Trophoblast cell (in vitro differentiated cells and primary cell): ENCODE measurements at places on chromosomes 16 and 17.

- H3K4me3 ChIP-seq = peak overlapping the region; percentile 76
- DNase-seq = peak; percentile 98
- peaks cover 4% of the 10 kb centered on the region for H3K36me3 ChIP-seq
- peak overlapping the region; percentile 86 for H3K27ac ChIP-seq
Measured at GRCh38 chr17:77140166-77140877, 447 bp upstream of the SEC14L1 start.

DNA sequence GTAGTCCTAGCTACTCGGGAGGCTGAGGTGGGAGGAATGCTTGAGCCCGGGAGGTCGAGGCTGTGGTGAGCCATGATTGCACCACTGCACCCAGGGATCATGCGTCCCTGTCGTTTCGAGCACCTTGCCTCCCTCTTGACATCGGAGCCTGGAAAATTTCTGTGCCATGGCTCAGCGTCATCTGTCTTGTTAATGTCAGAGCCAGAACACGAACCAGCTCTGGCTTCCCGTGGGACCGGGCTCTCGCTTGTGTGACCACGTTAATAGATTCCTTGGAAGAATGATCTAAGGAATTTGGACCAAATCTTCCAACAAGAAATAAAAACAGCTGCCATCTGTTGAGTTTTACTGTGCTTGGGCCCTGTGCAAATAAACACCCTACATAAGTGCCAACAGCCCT, 117.7 kb downstream of the ABCC1 start:
- peaks cover 9% of the 10 kb centered on the region for H3K36me3 ChIP-seq
- H3K27me3 ChIP-seq = no peaks in the 10 kb centered on the region
- H3K4me3 ChIP-seq = no peak overlapping the region
- H3K27ac ChIP-seq = no peak overlapping the region
- H3K4me1 ChIP-seq = no peaks in the 10 kb centered on the region
- no peak for DNase-seq

GRCh38 chr16:3974751-3975150, 94.2 kb upstream of the CREBBP start:
- H3K4me1 ChIP-seq = no peaks in the 10 kb centered on the region
- no peak overlapping the region for H3K27ac ChIP-seq
- H3K27me3 ChIP-seq = no peaks in the 10 kb centered on the region

GRCh38 chr16:53629607-53630312, 73.9 kb downstream of the RPGRIP1L start:
- peaks cover 2% of the 10 kb centered on the region for H3K36me3 ChIP-seq
- no peaks in the 10 kb centered on the region for H3K4me1 ChIP-seq
- no peak overlapping the region for H3K27ac ChIP-seq
- no peaks in the 10 kb centered on the region for H3K27me3 ChIP-seq
- H3K4me3 ChIP-seq = no peak overlapping the region
- DNase-seq = no peak

DNA sequence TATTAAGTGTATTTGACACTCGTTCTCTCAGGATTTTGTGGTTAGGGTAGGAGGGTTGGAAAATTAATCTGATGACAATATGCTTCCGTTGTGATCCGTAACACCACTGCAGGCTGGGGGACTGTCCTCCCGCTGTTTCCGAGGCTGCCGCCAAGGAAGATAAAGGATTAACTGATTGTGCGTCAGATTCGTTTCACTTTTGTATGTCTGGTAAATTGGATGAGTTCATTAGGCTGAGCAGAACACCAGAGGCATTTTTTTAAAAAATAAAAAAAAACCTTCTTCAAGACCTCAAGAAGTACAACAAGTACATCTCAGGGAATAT, 486.7 kb upstream of the SALL1 start:
- no peak for DNase-seq
- H3K27ac ChIP-seq = no peak overlapping the region
- H3K27me3 ChIP-seq = no peaks in the 10 kb centered on the region
- H3K4me3 ChIP-seq = no peak overlapping the region
- no peaks in the 10 kb centered on the region for H3K36me3 ChIP-seq
- no peaks in the 10 kb centered on the region for H3K4me1 ChIP-seq

GRCh38 chr17:28773736-28774135, 29.9 kb downstream of the TRAF4 start:
- no peak overlapping the region for H3K4me3 ChIP-seq
- no peaks in the 10 kb centered on the region for H3K27me3 ChIP-seq
- no peaks in the 10 kb centered on the region for H3K4me1 ChIP-seq
- H3K27ac ChIP-seq = no peak overlapping the region

DNA sequence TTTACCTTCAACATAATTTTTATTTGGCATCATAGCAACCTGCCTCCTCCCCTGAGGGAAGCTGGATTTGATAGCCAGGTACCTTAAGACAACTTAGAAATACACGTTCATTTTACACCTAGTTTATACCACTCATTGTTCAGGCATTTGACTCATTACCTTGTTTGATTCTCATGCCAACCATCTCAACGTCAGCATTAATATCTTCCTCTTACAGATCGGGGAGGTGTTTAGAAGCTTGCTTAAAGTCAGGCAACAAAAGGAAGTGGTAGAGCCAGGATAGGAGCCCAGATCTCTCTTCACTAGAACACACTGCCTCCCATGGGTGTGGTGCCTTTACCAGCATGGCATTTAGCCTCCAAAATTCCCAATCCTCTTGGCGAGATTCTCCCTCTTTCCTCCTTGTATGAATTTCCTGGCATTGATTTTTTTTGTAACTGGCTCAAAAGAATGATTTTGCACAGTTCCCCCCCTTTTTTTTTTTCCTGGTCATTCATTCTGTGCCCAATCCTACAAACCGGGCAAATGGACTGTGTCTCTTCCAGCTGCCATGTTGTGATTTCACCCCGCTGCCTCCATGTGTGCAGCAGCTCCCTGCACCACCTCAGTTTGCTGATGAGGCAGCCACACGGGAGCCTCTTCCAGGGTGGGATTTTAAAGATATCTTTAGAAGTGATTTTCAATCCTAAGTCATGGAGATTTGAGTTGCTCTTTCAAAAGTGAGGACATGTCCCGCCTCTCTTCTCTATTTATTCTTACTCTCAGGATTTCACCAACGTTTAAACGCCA, 383.6 kb downstream of the UTP18 start:
- no peak overlapping the region for H3K4me3 ChIP-seq
- no peak overlapping the region for H3K27ac ChIP-seq
- H3K27me3 ChIP-seq = no peaks in the 10 kb centered on the region
- no peaks in the 10 kb centered on the region for H3K4me1 ChIP-seq
- no peak for DNase-seq

DNA sequence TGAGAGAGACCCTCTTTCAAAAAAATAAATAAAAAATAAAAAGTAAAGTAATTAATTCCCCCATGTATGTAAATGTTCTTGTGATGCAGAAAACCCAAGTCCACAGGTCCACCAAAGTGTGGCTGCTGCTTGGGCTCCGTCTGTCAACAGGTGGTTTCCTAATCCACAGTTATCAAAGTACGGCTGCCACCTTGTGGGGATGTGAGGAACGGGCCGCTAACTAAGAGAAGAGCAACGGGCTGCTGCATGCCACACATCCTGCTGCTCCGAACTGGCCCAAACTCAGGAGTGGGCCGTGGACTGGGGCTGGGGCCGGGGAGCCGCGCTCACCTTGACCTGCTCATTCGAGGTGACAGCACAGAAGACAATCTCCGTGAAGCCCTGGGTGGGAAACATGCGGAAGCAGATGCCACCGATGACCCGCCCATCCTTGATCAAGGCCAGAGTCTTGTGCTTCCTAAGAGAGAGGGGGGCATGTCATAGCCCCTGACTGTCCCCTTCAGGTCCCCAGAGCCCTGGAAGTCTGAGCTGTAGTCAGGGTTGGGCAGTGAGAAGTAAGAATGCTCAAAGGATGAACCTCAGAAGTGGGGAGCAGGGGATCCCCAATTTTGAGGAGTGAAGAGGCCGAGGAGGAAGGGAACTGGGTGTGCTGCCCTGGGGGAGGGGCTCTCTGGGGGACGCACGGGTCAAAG, 4.3 kb downstream of the KAT2A start:
- peaks cover 6% of the 10 kb centered on the region for H3K4me1 ChIP-seq
- no peak overlapping the region for H3K27ac ChIP-seq

DNA sequence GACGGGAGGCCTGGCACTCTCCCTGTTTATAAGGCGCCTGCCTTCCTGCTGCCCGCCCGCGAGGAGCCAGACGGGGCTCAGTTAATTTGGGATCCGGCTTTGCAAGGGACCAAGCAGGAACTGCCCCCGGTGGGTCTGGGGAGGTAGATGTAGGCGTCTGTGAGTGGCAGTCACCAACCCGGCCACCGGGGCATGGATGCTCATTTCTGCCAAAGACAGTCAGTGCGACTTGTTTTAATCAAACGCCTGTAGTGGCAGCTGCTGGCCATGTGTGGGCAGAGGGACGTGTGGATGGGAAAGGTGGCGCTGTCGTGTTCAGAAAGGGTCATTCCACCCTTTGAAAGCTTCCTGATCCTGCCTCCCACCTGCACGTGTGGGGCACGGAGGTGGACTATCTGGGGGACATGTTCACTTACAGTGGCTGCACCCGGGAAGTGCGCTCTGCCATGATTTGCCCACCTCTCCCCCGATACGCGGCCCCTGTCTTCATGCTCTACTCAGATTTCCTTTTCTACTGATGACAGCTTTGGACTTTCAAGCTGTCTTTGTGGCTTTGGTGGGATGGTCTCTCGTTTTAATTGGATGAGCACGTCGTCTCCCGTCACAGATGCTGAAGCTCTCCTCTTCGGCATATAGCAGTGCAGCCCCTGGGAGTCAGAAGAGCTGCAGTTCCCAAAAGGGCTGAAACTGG, 60.3 kb upstream of the CIBAR2 start:
- peak overlapping the region; percentile 38 for H3K4me3 ChIP-seq
- DNase-seq = peak; percentile 43
- H3K27ac ChIP-seq = no peak overlapping the region
- H3K36me3 ChIP-seq = peaks cover 16% of the 10 kb centered on the region
- peaks cover 31% of the 10 kb centered on the region for H3K4me1 ChIP-seq

DNA sequence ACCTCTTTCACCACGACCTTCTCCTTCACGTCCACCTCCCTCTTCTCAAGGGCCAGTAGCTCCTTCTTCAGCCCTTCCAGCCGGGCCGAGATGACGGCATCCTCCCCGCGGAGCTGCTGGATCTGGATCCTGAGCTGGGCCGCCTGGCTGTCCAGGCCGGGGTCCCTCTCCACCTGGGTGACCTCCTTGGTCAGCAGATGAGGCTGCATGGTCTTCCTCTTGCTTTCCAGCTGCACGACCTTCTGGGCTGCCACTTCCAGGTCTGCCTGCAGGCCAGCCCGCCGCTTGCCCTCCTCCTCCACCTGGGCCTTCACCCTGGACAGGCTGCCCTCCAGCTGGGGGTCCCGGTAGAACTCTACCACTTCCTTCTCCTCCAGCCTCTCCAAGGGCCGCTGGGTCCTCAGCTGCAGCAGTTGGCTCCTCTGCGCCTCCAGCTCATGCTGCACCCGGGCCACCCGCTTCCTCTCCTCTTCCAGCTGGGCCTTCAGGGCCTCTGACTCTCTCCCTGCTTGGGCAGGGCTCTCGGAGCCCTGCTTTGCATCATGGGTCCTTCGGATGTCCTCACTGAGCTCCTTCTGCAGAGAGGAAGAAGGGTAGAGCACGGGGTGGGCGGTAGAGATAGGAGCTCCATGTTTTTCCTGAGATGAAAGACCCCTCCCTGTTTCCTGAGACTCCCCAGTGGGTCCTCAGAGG, 9.5 kb downstream of the CDK3 start:
- no peak overlapping the region for H3K4me3 ChIP-seq
- no peak overlapping the region for H3K27ac ChIP-seq
- H3K4me1 ChIP-seq = peaks cover 7% of the 10 kb centered on the region
- peaks cover 9% of the 10 kb centered on the region for H3K36me3 ChIP-seq

- no peak for DNase-seq
- H3K36me3 ChIP-seq = peaks cover 5% of the 10 kb centered on the region
- no peaks in the 10 kb centered on the region for H3K4me1 ChIP-seq
- H3K27me3 ChIP-seq = no peaks in the 10 kb centered on the region
- H3K27ac ChIP-seq = no peak overlapping the region
Measured at GRCh38 chr16:77276661-77277060, 77.5 kb downstream of the SYCE1L start.

GRCh38 chr16:31083556-31083955, 5.2 kb downstream of the PRSS53 start:
- H3K27me3 ChIP-seq = no peaks in the 10 kb centered on the region
- no peak overlapping the region for H3K27ac ChIP-seq
- no peaks in the 10 kb centered on the region for H3K4me1 ChIP-seq
- H3K36me3 ChIP-seq = peaks cover 80% of the 10 kb centered on the region
- H3K4me3 ChIP-seq = no peak overlapping the region

DNA sequence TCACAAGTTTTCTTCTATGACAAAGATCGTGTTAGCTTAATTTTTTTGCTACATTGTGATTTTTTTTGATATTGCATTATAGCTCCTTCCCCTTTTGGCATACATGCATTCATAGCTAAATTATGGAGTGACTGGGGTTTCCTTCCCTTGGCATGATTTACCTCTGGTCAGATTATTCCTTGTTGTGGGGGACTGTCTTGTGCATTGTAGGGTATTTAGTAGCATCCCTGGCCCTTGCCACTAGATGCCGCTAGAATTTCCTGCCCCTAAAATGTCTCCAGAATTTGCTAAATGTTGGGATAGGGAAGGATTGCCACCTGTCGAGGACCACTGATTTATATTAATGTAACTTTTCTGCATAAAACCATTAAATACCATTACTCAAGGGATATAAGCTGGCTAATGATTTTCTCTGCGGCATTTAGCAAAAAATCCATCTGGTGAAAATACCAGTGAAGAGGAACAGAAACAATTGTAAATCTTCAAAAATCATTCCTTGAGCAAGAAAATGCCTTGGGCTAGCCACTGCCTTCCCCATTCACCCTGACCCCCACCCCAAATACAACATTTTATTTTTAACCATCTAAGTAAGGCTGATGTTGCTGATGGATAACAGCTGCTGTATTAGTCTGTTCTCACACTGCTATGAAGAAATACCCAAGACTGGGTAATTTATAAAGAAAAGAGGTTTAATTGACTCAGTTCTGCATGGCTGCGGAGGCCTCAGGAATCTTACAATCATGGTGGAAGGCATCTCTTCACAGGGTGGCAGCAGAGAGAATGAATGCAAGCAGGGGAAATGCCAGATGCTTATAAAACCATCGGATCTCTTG, 195.2 kb downstream of the MAP2K6 start:
- H3K36me3 ChIP-seq = no peaks in the 10 kb centered on the region
- no peak overlapping the region for H3K4me3 ChIP-seq
- peak overlapping the region; percentile 12 for H3K27ac ChIP-seq
- H3K27me3 ChIP-seq = no peaks in the 10 kb centered on the region
- no peak for DNase-seq

DNA sequence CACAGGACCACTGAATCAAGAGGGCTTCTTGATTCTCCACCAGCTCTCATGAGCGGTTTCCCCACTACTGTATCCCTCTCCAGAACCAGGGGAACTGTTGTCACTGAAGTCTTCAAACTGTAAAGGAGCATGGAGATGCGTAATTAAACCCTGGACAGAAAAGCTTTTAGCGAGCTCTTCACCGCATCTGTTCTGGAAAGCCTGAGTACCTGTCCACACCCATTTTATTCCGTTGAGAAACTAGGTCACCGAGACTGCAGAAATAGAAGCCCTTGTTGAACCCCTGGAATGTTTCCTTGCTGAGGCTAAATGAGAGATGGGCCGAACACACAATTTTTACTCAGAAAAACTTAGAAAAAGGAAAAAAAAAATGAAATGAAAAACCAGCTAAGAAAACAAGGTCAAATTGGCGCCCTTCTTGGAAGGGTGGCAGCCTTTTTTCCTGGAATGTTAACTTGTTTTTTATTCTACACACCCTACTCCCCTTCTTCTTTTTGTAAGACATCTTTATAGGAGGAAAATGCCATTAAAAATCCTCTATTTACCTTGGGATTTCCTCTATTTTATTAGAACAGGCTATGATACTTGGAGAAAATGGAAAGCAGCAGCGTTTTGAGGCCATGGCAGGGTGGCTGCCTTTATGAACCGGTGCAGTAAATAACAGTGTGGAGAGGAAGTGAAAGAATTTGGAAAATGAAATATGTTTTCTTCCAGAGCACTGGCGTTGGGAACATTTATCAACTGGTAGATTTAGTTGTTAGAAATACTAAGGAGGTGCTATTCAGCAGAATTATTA, 52.6 kb upstream of the CRISPLD2 start:
- H3K36me3 ChIP-seq = peaks cover 57% of the 10 kb centered on the region
- no peak overlapping the region for H3K27ac ChIP-seq
- H3K4me1 ChIP-seq = no peaks in the 10 kb centered on the region
- no peak for DNase-seq
- no peaks in the 10 kb centered on the region for H3K27me3 ChIP-seq
